ENCODE measurements at places on chromosomes 2 and 18. TPM values are rescaled to one million over a fixed set of nuclear protein-coding genes. Genes with fewer than 3 reads are reported as not detected.

The DSC1 gene
- total RNA-seq = not detected

The GPATCH11 gene
- 9.4 TPM for total RNA-seq

The KIAA2012 gene
- total RNA-seq = under 0.01 TPM

The C2orf78 gene
- total RNA-seq = not detected

The AQP4 gene
- not detected for total RNA-seq

The GREB1L gene
- under 0.01 TPM for total RNA-seq

The ANKRD23 gene
- total RNA-seq = 3.0 TPM

The CGREF1 gene
- total RNA-seq = 6.9 TPM

The FBXO48 gene
- 1.3 TPM for total RNA-seq

The MRO gene
- 0.43 TPM for total RNA-seq

The GALNT14 gene
- 0.86 TPM for total RNA-seq

Data from articular chondrocyte of knee joint (primary cell).